ENCODE measurements at places on chromosomes 4 and X. TPM values are rescaled to one million over a fixed set of nuclear protein-coding genes. Genes with fewer than 3 reads are reported as not detected.

TLL1 gene
- total RNA-seq = 0.12 TPM

CTSO gene
- total RNA-seq = 15.5 TPM

CLDN34 gene
- total RNA-seq = not detected

CXCL9 gene
- not detected for total RNA-seq

GLOD5 gene
- not detected for total RNA-seq

GAGE13 gene
- total RNA-seq = not detected

DCAF8L2 gene
- not detected for total RNA-seq
